ENCODE measurements at places on chromosomes 16 and 17.

DNA sequence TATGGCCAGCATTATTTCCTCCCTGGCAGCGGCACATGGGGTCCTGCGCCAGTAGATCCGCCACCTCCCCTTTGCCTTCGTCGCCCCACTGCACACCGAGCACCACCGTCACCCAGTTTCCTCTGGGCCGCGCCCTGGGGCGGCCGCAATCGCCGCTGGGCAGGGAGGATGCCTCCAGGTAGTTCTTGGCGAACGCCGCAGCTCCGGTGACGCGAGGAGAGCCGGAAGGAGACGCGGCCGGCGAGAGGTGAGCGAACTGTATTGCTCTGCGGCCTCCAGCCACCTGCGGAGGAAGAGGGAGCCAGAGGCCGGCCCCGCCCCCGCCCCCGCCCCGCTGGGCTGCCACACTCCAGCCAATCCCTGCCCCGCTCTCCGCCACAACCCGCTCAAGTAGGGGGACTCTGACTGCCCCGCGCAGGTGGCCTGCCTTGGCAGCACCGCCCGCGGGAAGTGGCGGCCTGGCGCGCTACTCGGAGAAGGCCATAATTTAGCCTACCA, 11.8 kb upstream of the SLFN13 start:
- DNase-seq: no peak

GRCh38 chr16:4273858-4274311, 1.1 kb upstream of the TFAP4 start:
- peak; percentile 26 for DNase-seq

GRCh38 chr16:65377195-65377594, 255.3 kb upstream of the CDH11 start:
- no peak for DNase-seq

- no peak for DNase-seq
Measured at GRCh38 chr17:17700251-17700969, 19.2 kb downstream of the RAI1 start.

DNA sequence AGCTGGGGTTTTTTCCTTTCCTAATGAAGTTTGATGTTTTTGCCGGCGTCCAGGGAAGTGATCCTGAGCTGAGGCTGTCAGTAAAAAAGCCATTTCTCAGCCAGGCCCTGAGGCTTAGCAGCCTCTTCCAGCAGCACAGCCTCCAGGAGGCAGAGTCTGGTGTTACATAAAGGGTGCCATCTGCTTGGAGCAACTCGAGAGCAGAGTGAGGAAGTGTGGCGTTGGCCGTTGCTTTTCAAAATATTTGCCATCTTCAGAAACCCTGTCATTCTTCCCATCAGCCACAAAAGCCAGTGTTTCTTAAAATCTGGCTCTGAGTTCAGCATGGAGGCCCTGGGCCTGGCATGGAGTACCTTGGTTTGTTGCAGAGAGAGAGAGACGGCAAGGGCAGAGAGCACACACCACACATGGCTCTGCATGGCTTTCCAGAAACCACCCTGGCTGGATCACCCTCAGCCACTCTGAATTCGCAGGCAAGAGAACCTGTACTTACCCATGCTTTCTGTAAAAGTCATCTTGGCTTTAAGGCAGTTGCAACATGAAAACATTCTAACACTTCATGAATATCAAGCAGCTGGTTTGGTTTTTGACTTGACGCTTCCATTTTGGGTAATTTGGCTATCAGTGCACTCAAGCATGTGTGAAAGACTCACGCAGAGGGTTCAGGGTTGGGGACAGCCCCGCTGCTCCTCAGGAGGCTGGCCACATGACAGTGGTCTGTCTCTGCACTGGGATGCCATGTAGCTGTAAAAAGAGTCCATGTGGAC, 21.0 kb downstream of the PMM2 start:
- DNase-seq: no peak

- no peak for DNase-seq
Measured at GRCh38 chr17:82216301-82217119, 3.9 kb upstream of the CCDC57 start.

Data from NCI-H2107 (cell line).